Stimulated activated naive CD4-positive, alpha-beta T cell treated with Interleukin-2 at 50 U/mL for 16 hours (primary cell): ENCODE measurements at places on chromosomes 4 and X.
A peak's percentile ranks its signal among the peaks of the same experiment; 100 is the strongest.

GRCh38 chrX:13658602-13659001 lies 5.7 kb downstream of the TCEANC start:
- DNase-seq, result no peak

DNA sequence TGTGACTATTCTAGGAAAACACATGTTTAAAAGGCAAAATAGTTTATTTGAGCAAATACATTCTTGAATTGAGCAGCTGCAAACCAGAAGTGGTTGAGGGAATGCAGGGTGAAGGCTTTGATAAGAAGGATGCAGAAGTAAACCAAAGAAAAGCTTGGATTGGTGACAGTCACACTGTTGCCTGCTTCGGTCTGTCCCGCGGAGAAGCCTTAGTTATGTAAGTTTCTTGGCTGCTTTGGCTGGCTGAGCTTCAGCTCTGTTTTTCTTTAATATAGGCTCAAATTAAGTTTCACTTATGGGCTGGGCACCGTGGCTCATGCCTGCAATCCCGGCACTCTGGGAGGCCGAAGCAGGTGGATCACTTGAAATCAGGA lies 67.6 kb downstream of the FAM53A start:
- no peak for DNase-seq

GRCh38 chr4:11635342-11635741 lies 206.6 kb upstream of the HS3ST1 start:
- no peak for DNase-seq

GRCh38 chrX:39823854-39824253 lies 273.9 kb downstream of the BCOR start:
- no peak for DNase-seq

DNA sequence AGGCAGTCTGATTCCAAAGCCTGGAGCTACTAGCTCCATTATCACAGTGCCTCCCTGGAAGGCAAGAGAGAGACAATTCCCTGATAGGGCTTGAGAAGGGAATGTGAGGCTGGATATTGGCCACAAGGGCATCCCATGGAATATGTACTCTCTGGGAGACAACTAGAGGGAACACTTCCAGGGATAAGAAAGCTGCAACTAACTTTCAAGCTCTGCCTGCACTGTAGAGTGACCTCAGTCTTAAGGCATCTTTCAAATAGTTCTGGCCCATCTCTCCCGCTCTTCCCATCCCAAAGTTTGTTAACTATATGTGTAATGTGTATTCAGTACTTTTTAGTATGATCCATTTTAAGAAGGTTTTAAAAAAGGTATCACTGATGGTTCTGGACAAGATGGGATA lies 13.1 kb upstream of the RNF212 start:
- no peak for DNase-seq

GRCh38 chr4:182855877-182856276 lies 61.3 kb downstream of the DCTD start:
- no peak for DNase-seq

DNA sequence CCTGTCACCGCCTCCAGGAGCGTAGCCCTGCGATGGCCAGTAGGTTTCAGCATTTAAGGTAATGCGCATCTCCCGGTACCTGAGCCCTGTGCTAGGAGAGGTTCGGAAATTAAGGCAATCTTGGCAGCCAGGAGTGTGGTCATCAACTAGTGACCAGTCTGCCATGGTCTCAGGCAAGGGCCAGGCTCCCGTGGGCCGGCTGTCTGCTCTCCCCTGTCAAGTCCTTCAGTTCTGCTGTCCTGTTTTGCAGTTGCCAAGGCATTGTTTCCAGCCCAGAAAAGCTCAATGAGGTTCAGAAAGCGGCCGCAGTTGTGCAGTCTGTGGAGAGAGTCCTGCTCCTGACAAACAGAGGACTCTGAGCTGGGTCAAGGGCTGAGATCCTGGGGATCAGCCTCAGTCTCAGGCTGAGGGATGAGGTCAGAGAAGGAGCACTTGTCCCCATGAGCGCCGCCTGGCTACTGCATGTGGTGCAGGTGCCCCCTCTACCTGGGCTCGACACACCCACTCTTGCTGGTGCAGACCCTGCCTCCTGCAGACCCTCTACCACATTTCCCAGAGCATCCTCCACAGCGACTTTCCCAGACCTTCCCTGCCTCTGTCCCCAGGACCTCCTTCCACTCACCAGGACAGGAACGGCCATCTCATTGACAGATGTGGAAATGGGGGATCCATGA lies 53.4 kb upstream of the PSAPL1 start:
- no peak for DNase-seq

- no peak for DNase-seq
Observed at GRCh38 chr4:48722509-48723446, 57.3 kb downstream of the FRYL start.

- DNase-seq, result no peak
Observed at GRCh38 chrX:121902463-121902862, 855.1 kb downstream of the GLUD2 start.

- no peak for DNase-seq
Observed at GRCh38 chr4:38210396-38211114, 250.4 kb downstream of the PTTG2 start.

DNA sequence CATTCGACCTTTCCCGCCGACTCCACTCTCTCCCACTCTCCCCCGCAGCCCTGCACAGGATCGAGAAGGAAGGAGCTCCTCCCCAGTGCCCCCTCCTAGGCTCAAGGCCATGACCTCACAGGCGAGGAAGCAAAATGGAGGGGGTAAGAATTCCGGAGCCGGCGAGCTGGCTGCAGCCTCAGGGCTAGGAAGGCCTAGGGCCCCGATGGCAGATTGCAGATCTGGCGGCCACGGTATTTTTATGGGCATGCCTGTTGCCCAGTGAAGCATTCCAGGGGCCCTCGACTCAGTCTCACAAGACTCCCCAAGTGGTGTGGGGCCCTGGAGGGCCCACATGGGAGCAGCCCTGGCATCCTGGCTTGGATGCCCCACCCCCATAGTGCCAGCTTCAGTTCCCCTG lies 942 bp upstream of the L1CAM start:
- no peak for DNase-seq

DNA sequence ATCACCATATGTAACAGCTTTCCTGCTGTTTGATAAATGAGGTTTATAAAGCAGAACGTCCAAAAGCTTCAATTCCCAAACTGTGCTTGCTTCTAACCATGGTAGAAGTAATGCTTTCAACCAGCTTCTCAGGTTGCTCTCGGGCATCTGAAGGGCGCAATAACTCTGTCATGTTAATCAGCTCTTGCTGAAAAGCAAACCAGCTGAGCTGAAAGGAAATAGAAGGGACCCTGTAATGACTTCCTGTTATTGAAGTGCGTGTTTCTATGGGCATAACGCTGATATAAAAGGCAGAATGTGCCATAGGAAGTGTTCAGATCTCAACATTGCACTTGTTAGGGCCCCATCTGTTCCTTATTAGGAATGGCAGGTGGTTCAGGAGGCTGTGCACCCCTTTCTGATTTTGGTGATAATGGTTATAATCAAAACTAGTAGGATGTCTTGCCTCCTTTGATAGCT lies 21.2 kb downstream of the HERC3 start:
- peak; percentile 6 for DNase-seq

DNA sequence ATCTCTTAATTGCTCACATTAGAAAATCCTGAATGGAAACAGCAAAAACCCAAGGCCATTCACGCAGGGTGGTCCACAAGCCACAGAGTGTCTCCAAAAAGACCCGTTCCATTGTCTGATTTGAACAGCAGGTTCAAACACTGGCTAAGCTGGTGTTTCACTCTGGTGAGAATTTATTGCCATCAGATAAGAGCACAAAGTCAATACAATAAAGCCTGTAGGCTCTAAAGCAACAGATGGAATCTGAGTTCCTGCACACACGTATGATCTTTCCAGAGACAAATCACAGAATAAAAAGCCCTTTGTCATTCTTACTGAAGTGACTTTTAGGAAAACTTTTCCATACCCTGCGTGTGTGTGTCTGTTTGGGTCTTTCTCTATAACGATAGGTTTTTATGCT lies 5.1 kb upstream of the SFRP2 start:
- no peak for DNase-seq

DNA sequence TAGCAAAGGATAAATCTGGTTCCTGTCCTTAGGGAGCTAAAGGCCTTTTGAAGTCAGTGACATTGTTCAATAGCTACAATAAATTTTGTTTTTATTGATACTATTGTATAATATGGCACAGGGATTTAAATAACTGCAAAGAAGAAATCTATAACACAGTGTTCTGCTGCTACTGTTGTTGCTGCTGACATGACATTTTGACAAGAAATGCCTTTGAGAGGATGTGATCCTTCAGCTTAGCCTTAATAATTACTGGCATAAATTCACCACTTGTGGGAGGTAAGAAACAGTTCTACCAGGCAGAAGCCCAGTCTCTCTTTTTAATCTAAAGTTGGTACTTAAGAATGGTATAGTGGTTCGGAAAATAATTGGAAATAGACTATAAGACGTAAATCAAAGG lies 4.1 kb downstream of the SULT1E1 start:
- DNase-seq, result no peak

- DNase-seq, result no peak
Observed at GRCh38 chrX:30153881-30154260, 61.5 kb upstream of the MAGEB2 start.

GRCh38 chrX:53091354-53091753 lies 2.6 kb upstream of the KANTR start:
- DNase-seq, result no peak

- DNase-seq, result no peak
Observed at GRCh38 chr4:73407227-73407673, 3.2 kb downstream of the ALB start.

DNA sequence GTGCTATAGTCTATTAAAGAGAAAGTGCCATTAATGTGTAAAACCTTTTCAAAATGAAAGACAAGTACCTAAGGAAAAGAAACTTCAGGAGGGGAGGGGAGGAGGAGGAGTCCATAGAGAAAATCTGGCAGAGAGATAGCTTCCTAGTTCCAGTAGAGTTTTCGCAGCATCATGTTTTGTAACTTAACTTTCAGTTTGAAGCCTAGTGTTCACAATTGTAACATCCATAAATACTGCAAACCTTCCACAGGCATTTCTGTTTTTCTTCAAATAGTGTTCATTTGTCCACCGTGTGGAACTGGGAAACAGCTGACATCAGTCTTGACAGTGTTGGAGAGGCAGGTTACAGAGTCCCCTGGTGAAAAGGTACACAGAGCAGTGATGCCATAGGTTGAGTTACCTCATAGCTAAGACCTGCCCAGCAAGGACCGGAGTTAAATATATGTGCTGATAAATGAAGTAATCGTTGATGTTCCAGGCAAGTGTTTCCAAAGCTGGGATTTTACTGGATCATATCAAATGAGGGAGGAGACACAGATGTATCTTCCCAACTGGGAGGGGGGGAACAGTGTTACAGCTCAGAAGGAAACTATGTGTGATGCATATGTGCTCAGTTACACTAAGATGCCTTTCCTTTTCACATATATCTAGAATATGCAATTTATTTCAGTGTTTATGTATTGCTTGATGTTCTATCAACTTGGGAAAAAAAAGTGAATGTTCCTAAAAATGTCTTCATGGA lies 369.5 kb upstream of the FAM241A start:
- no peak for DNase-seq

DNA sequence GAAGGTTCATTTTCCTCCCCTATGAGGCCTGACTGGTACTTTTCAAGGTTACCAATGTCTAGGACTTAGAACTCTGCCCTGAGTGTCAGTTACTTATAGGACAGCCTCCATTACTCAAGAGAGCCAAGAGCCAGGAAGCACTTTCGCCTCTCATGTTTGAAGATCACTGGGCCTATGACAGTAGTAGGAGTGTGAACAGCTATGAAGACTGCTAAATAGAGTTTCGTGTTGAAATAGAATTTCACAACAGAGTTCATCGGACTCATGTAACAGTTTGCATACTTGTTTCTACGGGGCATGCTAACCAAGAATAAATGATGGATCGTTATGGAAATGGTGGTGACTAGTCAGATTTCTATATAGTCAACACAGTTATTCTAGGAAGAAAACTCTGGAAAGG lies 97.8 kb upstream of the GPC4 start:
- DNase-seq, result no peak

DNA sequence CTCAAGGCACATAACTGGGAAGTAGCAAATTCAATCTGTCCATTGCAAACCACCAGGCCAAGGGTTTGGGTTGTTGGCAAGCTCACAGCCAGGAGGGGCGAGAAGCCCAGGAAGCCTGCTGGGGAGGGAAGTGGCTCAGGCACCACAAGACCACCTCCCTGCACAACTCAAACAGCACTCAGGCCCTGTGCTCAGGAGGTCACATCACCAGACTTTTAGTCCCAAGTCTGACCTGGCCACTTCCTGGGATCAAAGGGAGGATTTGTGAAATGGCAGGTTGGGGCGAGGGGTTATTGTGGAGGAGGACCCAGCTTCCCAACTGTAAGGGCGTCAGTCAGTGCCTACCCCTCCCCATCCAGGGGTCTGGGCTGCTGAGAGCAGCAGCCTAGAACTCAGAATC lies 2.3 kb downstream of the ATP5ME start:
- DNase-seq, result no peak

- no peak for DNase-seq
Observed at GRCh38 chr4:133869486-133869885, 332.1 kb downstream of the PABPC4L start.

DNA sequence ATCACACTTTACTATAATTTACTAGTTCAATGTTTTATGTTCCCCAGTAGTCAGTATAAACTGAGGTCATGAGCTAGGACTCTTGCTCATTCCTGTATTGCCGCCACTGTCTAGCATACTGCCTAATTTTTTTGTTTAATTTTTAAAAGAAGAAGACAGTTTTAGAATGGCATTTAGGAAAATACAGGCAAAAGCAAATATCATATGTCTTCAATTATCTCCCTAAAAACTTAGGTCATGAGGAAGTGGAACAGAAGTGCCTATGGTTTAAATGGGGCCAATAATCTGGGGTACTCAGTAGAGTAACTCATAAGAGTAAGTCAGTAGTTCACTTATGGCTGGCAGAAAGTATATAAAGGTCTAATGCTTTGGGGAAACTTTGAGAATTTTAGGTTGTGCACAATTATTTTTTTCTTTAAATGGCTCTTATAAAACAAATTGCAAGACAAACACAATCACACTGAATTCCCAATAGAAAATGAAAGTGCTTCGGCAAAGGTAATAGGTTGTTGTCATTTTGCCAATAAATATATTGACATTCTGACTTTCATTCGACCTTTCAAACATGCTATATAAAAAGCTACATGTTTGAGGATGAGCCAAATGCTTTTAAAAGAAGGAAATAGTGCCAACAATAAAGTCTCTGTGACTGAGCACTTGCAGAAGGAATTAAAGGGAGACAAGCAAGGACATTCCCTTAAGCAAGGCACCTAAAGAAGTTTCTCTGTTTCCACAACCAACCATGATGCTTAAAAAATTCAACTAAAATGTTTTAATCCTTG lies 390.1 kb downstream of the PDGFC start:
- no peak for DNase-seq

DNA sequence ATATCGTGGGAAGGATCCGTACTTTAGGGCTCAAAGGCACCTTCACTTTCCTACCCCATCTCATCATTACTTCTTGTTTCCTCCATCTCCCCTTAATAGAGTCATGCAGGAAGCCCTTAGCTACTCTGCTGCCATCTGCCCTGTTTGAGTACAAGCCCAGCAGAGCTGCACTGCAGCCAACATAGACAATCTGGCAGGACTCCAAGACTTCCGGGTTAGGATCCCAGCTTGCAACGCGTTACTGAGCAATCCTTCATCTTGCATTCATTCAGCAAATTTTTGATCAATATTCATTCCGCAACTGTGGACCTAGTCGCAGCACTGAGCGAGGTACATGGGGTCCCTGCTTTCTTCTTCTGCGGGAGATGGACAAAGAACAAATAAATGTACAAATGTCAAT lies 344.9 kb downstream of the BCOR start:
- DNase-seq, result no peak
